Non-pigmented ciliary epithelial cell (primary cell): ENCODE measurements at places on chromosomes 16 and 17.

- DNase-seq, result no peak
These were observed 229.9 kb downstream of the MSI2 start for GRCh38 chr17:57485916-57486881.

- no peak for DNase-seq
These were observed 572 bp downstream of the PSMB6 start for GRCh38 chr17:4796552-4796920.

- DNase-seq, result no peak
These were observed 147.4 kb upstream of the SDK2 start for GRCh38 chr17:73791631-73792030.

- DNase-seq, result no peak
These were observed 5.5 kb downstream of the IGSF6 start for GRCh38 chr16:21646721-21647561.

DNA sequence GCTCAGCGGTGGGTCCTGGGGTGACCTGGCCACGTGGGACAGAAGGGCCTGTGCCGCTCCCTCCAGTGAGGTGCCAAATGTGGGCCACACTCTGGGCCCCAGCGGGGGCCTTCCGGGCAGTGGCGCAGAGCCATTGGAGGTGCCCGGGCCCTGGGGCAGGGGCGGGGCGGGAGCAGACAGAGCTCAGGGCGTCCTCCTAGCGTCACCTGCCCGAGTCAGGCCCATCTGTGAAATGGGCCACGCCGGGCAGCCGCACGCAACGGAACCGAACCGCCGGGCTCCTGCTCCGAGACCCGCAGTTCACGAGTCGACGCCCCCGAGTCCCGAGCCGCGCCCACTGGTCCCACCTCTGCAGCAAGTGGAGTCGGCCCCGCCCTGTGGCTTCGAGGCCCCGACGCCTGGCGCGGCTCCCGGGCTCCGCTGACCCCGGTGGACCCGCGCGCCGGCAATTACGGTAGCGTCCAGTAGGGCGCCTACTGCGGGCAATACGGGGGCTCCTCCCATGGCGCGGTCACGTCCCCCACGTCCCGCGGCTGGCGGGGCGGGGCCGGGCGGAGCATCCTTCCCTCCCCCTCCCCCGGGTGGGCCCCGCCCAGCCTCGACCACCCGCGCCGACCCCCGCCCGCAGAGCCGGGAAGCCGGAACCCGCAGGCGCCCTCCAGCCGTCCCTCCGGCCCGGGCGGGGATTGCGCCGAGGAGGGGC is 1.9 kb downstream of the SLC16A3 start:
- no peak for DNase-seq

DNA sequence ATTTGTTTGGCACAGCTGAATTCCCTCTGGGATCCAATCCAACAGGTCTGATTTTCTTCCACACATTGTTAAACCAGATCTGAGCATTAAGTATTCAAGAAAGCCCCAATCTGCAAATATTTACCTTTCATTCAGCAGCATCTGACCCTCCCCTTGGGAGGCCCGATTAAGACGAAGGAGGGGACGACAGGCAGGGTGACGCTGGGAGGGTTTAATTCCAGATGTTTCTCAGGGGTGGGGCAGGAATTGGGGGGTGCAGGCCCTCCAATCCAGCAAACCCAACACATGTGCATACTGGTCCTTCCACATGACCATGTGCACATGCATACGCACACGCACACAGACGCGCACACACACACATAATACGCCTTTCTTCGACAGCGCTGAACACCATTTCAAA is 240.5 kb downstream of the GSG1L start:
- DNase-seq, result no peak

- no peak for DNase-seq
These were observed 54.6 kb downstream of the RBFOX3 start for GRCh38 chr17:79556271-79556670.

GRCh38 chr17:76542984-76543383 is 3.1 kb downstream of the PRCD start:
- DNase-seq, result no peak
